LHCN-M2 (cell line): ENCODE measurements at places on chromosomes 1 and 21. TPM values are rescaled to one million over a fixed set of nuclear protein-coding genes. Genes with fewer than 3 reads are reported as not detected.

DNA sequence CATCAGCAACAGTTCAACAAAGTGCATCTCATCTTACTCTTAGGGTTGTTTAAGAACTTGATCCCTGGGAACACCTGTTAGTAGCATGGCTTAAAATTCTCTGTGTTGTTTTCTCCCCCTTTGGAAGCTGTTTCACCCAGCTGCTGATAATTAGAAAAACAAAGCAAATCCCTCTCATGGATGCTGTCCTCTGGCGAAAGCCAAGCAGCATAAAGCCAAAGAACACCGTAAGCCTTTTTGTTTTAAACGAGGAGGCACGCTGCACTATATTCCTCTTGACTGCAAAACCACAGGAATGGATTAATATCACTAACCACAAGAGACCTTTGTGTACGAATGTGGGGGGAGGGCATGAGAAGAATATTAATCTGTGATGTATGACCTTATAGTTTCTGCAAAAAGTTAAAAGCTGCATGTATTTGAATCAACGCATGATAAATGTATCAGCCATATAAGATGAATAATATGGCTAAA is 923.2 kb downstream of the LTN1 start:
- DNase-seq, result peak; percentile 77

GRCh38 chr1:61435226-61435625 is 289.7 kb downstream of the TM2D1 start:
- DNase-seq, result no peak

DNA sequence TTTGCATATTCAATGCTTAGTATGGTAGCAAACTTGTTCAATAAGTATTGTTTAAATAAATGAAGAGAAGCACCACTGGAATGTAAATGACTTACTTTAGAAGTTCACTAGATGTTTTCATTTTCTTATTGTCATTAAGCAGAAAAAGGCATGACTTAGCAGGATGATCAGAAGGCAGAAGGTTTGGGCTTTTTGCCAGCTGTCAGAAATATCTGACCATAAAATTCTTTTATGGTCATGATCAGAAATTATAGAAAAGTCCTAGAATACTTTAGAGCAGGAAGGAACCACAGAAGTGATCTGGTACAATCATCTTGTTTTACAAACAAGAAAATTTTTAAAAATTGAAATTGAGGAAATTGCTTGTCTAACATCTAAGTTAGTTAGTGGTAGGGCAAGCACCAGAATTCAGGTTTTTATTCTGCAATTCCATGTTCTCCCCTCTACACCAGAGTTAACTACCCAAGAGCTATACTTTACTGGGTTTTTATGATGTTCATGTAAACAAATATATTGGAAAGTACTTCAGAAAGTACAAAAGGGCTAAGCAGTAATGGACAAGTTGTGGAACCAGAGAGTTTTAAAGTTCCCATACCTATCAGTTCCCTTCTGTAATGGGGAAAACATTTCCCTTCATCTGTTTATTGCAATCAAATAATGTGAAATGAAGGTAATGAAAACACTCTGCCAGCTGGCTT is 10.1 kb downstream of the FMO5 start:
- DNase-seq, result no peak

DNA sequence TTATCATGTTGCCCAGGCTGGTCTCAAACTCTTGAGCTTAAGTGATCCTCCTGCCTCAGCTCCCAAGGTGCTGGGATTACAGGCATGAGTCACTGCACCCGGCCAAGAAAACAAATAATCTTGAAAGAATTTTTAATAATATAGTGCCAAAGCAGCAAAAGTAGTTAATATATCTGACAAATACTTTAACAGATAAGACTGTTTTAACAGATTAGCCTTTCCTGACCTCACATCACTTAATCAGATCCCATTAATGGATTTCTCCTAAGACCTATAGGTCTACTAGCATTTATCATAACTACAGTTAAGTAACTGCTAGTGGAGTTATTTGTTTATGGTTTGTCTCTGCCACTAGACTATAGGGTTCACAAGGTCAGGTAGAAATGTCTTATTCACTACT is 61.1 kb upstream of the HP1BP3 start:
- peak; percentile 15 for DNase-seq

CCNL2 gene
- 118 and 127 TPM in 2 replicates for total RNA-seq

DNA sequence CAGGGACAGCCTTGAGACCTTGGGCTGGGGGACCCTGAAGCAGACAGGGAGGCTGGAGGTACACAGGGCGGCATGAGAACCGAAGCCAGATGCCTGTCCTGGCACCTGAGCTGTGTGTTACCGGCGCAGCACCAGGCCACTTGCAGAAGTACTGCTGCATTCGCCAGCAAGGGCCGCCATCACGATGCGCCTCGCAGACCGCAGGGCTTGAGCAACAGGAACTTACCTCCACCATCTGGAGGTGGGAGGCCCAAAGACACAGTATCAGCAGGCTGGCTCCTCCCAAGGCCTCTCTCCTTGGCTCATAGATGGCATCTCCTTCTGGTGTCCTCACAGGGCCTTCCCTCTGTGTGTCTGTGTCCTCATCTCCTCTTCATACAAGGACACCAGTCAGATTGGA is 90.1 kb downstream of the PRDM16 start:
- DNase-seq, result no peak

DNA sequence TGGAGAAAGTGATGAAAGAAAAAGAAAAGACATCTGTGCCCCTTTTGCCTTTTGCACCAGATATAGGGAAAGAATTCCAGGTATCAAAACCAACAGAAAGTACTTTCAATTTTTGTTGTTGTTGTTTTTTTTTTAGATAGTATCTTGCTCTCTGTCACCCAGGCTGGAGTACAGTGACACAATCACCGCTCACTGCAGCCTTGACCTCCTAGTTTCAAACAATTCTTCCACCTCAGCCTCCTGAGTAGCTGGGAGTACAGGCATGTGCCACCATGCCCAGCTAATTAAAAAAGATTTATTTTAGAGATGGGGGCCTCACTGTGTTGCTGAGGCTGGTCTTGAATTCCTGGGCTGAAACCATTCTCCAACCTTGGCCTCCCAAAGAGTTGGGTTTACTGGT is 31.3 kb upstream of the IVNS1ABP start:
- DNase-seq, result no peak

DNA sequence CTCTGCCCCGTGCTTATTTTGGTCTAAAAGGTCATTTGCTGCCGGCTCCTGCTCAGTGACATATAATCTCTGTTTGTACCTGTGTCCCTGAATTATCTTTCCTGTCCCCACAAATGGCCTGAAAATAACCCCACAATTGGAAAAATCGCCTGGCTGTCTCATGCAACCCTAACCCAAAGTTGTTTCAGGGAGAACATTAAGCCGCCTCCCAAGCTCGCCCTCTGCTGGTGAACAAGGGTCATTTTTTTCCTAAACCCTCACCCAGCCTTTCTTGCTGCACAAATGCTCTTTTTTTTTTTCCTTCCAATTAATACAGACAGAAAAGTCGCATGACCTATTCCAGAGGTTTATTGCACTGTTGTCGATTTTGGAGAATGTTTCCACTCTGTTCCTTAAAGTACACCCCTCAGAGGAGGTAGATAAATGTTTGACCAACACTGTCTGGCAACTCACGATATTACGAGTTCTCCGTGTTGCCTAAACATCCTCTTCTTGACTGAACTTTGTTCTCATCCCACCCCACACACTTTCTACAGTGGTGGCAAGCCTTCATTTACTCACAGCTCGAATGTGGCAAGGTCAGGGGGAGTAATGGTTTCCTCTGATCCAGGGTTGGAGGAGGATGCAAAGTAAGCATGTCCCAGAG is 148.7 kb downstream of the ZZZ3 start:
- peak; percentile 78 for DNase-seq

GRCh38 chr1:204499511-204500468 is 5.2 kb upstream of the PIK3C2B start:
- no peak for DNase-seq

- no peak for DNase-seq
Observed at GRCh38 chr1:95115708-95116137, 1.4 kb upstream of the TLCD4 start.

TMEM61 gene
- total RNA-seq, result not detected in 2 replicates

CFAP45 gene
- total RNA-seq, result 0.34 and 1.2 TPM in 2 replicates

FCRL6 gene
- total RNA-seq, result not detected in 2 replicates

PLA2G2C gene
- total RNA-seq, result not detected in 2 replicates

DNA sequence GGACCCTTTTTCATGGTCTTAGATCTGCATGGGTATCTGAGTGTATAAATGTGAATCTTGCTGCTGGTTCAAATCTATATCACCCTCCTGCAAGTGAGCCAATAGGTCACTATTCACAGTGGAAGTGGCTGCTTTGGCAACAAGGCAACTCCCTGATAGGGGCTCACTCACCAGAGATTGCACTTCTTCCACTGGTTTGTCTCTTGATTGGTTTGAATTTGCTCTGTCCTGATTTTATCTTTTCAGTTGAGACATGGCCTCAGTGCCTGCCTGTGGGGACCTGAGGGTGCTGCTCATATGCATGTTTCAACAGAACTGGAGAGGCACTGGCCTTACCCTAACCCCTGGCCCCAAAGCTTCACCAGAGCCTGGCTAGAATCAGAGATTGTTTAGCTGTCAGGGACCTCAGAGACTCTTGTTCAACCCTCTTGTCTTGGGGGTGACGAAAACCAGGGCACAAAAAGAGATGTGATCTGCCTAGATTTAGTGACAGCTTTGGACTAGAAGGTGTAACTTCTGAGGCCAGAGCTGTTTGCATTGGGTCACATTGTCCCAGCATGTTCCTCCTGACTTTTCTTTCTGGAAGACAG is 16.9 kb downstream of the AVPR1B start:
- no peak for DNase-seq

DNA sequence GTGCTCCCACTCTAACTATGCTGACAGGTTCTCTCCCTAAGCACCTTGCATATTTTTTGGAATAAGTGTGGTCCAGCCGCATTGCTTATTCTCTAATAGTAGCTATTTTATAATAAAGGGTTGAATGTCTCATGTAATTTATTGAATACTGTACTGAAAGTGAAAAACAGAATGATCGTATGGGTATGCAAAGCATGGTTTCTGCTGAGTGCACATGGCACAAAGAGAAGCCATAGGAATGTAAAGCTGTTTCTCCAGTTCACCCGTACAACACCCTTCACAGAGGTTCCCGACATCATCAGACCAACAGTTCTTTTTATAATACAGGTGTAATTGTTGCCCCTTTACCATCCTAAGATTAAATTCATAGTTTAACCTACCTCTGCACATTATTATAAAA is 8.9 kb upstream of the HAO2 start:
- DNase-seq, result no peak

DTL gene
- total RNA-seq, result 38.5 and 40.1 TPM in 2 replicates

TAF5L gene
- total RNA-seq, result 15.0 and 18.6 TPM in 2 replicates

ABCA4 gene
- total RNA-seq, result under 0.01 and 0.06 TPM in 2 replicates

DNA sequence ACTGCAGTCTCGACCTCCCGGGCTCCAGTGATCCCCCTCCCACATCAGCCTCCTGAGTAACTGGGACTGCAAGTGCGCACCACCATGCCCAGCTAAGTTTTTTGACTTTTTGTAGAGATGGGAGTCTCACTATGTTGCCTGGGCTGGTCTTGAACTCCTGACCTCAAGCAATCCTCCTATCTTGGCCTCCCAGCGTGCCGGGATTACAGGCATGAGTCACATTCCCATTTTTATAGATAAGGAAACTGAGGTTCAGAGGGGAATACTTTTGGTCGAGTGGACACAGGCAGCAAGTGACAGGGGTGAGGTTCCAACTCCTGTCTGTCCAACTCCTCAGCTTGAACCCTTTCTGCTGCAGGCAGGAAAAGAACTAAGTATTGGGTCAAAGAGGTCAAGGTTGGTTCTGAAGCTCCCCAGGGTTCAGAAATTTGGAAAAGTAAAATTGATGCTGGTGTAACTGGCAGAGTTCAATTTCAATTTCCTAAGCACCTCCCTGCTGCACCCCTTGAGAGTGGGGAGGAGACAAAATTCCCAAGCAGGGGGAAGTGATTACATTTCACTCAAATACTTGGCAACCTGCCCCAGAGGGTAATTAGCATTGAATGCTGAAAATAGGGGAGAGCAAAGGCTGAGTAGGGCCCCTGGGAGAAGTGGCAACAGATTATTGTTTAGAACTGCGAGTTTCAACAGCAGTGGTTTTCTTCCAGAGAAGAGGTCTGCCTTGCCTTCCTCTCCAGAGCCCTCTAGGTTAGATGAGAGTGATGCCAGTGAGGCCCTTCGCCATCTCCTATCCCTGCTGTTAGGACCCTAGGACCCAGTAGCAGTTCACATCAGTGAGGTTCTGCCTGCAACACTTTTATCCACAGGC is 17.5 kb upstream of the ALPL start:
- no peak for DNase-seq

- DNase-seq, result peak; percentile 49
Observed at GRCh38 chr1:161913482-161914140, 110.1 kb downstream of the OLFML2B start.

GRCh38 chr1:227169343-227169742 is 148.9 kb downstream of the CDC42BPA start:
- DNase-seq, result no peak

DNA sequence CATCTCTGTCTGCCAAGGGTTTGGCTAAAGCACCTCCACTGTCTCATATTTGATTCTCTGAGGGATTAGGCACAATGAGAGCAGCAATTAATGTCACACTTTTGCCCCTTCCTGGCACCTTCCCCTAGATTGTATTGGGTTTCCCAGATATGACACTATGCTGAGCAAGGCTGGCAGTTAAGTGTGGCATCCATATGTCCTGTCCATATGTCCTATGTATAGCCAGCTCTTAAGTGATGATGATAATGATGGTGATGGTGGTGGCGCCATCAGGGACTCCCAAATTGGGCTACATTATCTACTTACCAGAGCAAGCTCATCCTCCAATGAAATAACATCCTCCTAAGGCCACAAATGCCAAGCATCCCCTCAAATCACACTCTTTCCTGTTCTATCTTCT is 13.5 kb upstream of the LORICRIN start:
- no peak for DNase-seq

DNA sequence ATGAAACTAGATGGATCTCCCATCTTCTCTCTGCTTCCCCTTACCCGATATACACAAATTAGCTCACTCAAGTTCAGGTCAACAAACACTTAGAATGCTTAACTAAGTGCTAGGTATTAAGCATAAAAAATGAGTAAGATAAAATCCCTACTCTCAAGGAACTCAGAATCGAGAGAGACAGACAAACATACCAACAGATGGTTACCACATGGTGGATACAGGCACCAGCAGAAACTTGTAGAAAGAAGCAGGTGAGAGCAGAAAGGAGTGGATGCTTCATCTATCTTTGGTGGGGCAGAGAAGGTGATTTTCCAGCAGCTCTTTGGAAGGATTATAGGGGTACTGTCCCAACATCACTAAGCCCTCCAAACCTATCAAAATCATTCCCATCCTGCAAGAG is 32.2 kb downstream of the C8B start:
- no peak for DNase-seq

NTMT2 gene
- not detected in 2 replicates for total RNA-seq

GRCh38 chr1:210464519-210465039 is 135.9 kb downstream of the HHAT start:
- DNase-seq, result no peak

DNA sequence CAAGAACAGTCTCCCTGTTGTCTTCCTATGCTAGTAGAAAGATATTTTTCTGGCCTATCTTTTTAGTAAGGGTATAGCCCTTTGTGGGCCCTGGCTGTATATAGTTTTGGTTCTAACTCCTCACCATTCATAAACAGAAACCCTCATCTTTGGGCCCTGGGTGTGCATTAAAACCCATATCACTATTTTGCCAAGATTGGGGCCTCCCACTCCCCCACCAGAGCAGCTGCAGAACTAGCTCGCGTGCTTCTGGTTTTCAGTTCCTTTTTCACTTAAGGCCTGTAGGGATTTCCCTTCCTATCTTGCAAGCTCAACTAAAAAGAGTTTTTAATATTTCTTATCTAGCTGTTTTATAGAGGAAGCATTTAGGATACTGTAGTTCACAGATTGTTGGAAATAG is 106.4 kb downstream of the RGL1 start:
- DNase-seq, result no peak
